ENCODE measurements at places on chromosomes 6 and 20.

DNA sequence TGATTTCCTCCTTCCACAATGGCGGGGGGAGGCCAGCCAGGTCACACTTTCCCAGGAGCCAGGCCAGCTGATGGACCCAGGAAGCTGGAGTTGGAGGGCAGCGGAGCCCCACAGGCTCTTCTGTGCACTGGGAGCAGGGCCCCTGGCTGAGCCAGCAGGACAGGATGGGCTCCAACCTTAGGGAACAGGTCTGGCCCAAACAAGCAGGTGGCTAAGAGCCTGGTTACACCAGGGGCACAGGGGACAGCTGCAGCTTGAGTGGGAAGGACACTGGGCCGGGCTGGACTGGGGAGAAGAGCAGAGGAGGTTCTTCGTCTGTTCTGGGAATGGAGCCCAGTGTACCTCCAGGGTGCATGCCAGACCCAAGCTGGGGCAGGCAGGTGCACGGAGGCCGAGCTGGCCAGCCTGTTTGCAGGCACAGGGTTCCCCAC, 102.3 kb downstream of the DLL1 start:
- DNase-seq = no peak

GRCh38 chr20:57413986-57414385, 22.8 kb downstream of the RBM38 start:
- DNase-seq = no peak

DNA sequence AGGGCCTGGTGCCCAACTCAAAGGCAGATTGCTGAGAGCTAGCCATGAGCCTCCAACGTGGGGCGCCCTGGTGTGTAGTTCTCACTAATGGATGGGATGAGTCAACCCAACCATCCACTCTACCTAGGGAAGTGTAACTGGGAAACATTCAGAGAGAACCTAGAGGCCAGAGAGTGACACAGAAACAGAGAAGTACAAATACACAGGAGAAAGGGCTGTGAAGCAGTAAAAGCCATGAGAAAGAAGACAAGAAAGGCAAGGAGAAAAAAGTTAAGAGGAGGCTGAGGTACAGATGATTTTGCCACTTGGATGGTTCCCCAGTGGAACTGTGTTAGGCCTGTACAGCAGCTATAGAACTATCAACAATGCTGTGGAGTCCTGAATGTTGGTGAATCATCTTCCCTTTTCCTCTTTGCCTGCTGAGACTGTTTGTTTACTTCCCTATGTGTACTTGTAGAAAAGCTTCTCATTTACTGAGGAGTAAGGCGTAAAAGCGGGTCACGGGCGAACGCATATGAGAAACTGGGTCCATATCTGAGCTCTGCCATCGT, 39.0 kb downstream of the MAN1A1 start:
- no peak for DNase-seq

DNA sequence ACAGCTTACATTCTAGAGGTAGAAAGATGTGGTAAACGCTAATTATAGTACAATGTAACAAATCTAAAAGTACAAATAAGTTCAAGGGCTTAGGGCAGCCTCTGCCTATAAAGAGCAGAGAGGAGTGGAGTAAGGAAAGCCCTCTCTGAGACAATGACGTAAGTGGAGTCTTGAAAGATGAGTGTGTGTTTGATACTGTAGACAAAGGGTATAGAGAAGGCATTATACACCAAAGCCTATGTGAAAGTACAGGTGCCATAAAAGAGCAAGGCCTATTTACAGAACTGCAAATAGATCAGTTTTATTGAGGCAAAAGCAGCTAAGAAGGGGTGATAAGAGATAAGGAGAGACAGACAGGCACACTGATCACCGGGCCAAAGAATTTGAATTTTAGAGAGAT, 10.9 kb downstream of the GOPC start:
- no peak for DNase-seq

- peak; percentile 89 for DNase-seq
Measured at GRCh38 chr6:31729979-31730630, 1.0 kb upstream of the DDAH2 start.

DNA sequence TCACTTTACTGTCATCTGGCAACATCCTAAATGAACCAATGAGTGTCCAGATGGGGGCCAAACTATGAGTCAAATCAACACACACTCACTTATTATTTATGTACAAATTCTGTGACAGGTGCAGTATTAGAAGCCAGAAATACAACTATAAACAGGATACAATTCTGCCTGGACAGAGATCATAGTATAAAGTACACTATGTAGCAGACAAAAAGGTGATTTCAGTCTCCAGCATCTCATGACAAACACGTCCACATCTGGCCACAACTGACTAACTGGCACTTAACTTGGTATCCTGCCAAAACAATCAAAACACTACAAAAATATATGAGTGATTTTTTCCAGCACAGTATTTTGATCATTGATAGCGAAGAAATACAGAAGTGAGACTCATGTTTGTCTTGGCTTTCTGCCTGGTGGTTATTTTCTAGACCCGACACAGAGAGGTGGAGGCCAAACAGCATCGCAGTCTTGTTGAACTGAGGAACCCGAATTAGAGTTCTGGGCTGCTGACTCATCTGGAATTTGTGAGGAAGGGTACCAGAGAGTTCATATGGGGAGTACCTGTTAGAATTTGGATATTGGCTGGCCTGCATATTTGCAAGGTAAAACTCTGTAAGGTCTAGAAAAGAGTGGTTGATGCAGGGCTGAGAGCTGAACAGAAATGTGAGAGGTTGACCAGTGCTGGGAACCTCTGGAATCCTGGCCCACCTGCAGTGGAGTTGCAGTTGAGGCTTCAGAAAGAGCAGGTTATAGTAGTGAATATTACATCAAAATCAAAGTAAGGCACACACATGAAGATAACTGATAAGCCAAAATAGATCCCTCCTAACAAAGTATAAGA, 475.2 kb downstream of the PTPRT start:
- no peak for DNase-seq

DNA sequence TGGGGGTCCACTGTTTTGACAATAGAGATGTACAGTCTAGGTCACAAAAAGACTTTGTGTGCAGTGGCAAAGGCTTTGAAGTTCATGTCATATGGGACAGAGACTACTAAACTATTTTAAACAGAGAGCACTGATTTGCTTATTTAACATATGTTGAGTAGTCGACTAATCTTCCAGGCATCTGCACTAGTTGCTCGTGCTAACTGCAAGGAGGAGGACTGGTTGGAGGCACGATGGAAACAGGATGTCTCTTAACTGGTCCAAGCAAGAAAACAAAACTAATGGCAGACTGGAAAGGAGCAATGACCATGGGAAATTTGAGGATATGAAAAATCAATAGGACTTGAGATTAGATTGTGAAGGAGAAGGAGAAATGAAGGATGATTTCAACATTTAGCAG, 28.5 kb upstream of the ERVFRD-1 start:
- no peak for DNase-seq

DNA sequence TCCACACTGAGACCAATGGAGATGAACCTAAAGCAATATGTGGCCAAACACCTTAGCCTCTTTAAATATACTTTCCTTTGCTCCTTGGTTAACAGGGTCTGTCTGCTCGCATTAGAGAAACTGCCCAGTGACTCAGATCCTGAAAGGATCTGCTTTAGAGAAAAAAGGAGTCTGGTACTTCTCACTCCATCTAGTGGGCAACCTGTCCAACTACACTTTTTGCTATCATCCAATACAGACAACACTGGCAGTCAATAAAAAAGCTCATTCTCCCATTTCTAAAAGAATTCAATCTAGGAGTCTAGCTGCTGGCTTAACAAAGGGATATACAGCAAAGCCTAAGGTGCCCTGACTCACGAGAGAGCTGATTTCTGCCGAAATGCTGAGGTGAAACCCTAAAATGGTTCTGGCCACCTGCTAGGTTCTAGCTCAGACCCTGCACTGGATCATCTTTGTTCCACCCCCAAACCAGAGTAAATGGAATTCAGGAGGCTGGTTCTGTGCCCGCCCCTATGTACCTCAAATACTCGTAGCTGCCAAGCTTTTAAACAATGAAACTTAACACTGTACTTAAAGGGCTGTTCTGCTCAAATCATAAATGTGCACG, 11.5 kb downstream of the GNL1 start:
- DNase-seq = peak; percentile 70

All from AG10803 (cell line).